ENCODE measurements at places on chromosomes 4 and X. TPM values are rescaled to one million over a fixed set of nuclear protein-coding genes. Genes with fewer than 3 reads are reported as not detected.

GRCh38 chrX:121641560-121641959, 594.1 kb downstream of the GLUD2 start:
- peak; percentile 36 for DNase-seq

- peak; percentile 17 for DNase-seq
These were observed 28.3 kb downstream of the GPR143 start for GRCh38 chrX:9737363-9737762.

- DNase-seq: no peak
These were observed 39.4 kb upstream of the DCK start for GRCh38 chr4:70954032-70954431.

GRCh38 chr4:168028970-168029597, 63.3 kb upstream of the ANXA10 start:
- peak; percentile 35 for DNase-seq

DNA sequence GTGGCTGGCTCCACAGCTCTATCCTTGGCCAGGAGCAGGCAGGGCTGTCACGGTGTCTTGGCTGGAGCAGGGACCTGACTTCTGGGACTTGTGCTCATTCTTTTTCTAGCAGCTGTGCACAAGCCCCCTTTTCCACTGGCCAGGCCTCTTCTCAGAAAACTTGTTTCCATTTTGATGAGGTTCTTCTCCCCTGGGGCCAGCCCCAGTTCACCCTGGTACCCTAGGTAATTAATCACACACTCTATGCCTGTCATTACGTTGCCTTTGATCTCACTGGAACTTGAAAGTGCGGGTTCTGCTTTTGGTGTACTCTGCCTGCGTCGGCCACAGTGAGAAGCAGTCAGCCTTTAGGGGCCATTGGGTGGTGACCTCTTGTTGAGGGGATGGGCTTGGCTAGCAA, 26.6 kb downstream of the DRD5 start:
- DNase-seq: no peak

Gene FRMPD3
- 0.15 TPM for total RNA-seq

DNA sequence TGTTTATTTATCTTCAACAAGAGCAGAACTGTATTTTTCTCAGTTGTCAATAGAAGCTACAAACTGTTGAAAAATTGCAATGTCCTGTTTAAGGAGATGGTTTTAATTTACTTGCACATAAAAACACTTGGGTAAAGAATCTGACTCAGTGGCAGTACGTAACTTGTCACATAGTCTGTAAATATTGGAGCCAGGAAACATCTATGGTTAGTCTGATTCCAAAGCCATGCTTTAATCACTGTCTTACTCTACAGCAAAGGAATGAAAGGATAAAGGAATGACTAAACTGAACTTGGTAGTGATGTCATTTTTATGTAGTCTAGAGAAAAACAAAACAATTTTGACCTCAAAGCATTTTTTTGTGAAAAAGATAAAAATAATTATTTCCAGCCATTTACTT, 537.2 kb downstream of the STIM2 start:
- DNase-seq: no peak

Gene SPANXN4
- not detected for total RNA-seq

Gene ADAMTS3
- total RNA-seq: 0.39 TPM

Gene RBM47
- 0.28 TPM for total RNA-seq

Gene KIAA1210
- not detected for total RNA-seq

DNA sequence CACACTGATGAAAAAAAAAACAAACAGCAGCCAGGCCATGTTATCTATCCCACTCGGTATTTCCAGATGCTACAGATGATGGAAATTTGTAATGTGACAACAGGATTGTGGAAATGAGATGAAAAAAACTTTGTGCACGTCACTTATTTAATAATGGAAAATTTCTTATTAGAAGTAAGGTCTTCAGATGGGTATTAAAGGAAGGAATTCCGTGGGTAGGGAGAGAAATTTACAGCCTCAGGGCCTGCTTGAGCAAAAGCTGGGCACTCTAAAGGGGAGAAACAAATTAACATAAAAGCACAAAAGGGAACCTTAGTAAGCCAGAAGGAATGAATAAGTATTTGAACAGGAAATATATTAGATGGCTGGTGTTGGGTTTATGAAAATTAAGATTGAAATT, 4.2 kb upstream of the PKD2 start:
- DNase-seq: no peak

DNA sequence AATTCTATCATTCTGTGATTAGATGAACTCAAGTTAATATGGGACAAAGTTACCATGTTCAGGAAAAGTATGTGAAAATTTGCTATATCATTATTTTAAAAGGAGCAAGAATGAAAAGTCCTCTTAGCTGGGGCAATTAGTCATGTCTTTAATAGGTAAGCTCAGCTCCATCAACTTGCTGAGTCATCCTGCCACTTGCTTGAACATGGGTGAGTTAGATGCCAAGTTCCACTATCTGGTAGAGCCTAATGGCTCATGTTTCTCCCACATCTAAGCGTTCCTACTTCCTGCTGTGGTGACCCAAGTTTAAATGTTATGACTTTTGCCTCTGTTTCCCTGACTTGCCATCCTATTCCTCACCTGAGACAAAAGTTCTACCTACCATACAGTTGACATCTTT, 276.8 kb downstream of the ZNF674 start:
- peak; percentile 45 for DNase-seq

DNA sequence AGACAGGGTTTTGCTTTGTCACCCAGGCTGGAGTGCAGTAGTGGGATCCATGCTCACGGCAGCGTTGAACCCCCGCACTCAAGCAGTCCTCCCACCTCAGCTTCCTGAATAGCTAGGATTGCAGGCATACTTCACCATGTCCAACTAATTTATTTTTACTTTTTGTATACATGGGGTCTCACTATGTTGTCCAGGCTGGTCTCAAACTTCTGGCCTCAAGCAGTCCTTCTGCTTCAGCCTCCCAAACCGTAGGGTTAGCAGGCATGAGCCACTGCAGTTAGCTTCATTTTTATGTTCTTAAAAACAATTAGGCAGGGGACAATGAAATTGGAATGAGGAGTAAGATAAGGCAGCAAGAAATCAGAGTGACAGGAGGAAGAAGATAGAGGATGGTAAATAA, 50.5 kb downstream of the RAP1GDS1 start:
- DNase-seq: no peak

Gene PPARGC1A
- not detected for total RNA-seq

DNA sequence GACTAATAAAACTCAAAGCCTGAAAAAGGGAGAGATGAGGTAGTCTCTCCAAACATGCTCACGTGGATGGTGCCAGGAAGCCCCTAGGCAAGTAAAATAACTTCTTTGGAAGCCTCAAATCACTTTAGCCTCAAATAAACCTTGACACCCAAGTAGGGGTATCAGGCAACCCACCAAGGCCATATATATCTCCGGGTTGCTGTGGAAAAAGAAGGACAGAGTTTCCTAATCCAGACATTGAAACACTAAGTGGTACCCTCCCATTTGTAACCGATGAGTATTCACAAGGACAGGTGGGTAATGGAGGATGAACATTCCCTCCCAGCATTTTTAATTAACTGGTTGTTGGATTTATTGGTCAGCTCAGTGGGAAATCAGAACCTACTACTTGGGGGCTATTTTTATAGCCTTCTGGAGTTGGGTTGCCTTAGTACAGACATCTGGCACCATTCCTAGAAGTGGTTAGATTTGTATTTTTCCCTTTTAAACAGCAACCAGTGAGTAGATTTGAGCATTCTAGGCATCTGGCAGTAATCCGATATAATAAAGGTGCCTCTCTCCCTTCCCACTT, 87.7 kb downstream of the GPC3 start:
- DNase-seq: no peak

Gene SPACA5
- not detected for total RNA-seq

DNA sequence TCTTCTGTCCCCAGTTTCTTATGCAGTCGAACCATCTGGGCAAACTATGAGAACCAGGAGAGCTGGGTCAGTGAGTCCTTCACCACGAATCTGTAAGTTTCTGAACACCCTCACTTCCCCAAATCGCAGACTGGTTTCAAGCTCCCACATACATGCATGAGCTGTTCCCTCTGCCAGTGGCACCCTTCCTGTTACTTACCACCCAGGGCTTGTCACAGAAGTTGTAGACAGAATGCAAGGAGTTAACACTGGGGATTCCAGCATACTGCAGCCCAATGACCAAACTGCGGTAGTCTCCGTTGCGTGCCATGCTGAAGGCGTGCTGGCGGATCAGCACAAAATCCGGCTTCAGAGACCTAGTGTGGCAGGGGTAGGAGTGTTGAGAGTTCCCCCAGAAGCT, 14.6 kb downstream of the SYN1 start:
- no peak for DNase-seq

DNA sequence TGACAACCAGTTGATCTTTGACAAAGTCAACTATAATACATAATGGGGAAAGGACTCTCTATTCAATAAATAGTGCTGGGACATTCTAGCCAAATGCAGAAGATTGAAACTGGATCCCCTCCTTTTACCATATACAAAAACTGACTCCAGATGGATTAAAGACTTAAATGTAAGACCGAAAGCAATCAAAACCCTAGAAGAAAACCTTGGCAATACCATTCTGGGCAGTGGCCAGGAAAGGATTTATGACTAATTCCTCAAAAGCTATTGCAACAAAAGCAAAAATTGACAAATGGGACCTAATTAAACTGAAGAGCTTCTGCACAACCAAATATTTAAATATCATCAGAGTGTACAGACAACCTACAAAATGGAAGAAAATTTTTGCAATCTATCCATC, 185.1 kb downstream of the NPNT start:
- DNase-seq: peak; percentile 22

Gene PLCXD1
- total RNA-seq: 60.9 TPM

Gene MAGEB3
- total RNA-seq: not detected

GRCh38 chr4:73446336-73446938, 10.4 kb downstream of the AFP start:
- DNase-seq: peak; percentile 53

GRCh38 chrX:574830-575229, 55.8 kb upstream of the SHOX start:
- no peak for DNase-seq

Gene TGIF2LX
- not detected for total RNA-seq

Gene TMPRSS11A
- not detected for total RNA-seq

GRCh38 chr4:16292585-16292984, 66.3 kb upstream of the TAPT1 start:
- DNase-seq: no peak

- DNase-seq: no peak
These were observed 188.0 kb upstream of the TBC1D9 start for GRCh38 chr4:140944199-140944515.

Gene ASB9
- total RNA-seq: not detected

Gene WAS
- total RNA-seq: 1.1 TPM

- DNase-seq: no peak
These were observed 130.8 kb downstream of the COL4A6 start for GRCh38 chrX:108307132-108308085.

- DNase-seq: no peak
These were observed 34.1 kb upstream of the RPS6KA3 start for GRCh38 chrX:20300822-20301221.

Gene MEPE
- not detected for total RNA-seq

Gene FAT4
- total RNA-seq: 31.3 TPM

DNA sequence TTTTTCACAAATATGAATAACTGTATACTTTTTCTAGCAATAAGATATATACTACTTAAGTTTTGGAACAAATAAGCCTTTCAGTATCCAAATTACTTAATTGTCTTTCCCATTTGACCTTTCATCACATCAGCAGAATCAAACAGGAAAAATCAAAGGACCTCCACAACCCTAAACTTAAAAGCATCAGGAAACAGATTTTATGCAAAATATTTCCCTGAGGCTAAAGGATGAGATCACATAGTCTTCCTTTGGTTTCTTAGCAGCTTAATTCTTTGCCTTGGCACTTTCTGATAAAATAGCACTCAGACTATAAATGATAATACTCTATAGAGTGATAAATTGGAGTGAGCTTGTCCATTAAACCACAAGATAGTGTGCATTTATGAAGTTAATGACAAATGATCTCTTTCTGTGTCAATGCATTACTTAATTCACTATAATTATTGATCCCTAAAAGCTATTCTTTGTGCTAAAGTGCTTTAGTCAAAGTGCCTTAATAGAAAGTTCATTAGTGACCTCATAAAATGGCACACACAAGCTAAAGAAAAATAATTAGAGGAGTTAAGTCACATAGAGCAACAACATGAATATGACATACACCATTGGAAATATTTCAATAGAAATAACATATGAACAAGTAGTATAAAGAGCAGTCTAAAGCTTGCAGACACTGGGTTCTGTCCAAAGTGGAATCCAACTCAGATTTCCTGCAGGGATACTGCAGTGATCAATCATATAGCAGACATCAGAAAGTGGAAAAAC, 15.7 kb upstream of the NDST3 start:
- DNase-seq: peak; percentile 27

DNA sequence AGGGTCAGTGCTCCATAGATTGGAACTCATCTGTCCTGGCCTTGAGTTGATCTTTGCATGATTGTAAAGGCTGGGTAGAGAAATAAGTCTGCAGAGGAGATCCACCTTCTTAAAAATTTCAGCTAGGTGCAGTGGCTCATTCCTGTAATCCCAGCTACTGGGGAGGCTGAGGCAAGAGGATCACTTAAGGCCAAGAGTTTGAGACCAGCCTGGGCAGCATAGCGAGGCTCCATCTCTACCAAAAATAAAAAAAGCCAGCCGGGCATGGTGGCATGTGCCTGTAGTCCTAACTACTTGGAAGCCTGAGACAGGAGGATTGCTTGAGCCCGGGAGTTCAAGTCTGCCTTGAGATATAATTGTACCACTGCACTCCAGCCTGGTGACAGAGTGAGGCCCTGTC, 476 bp upstream of the CXCR3 start:
- DNase-seq: no peak

Gene IL13RA2
- total RNA-seq: not detected

Gene KLF8
- total RNA-seq: not detected

Gene SYTL5
- total RNA-seq: 17.2 TPM

GRCh38 chr4:48138936-48139335, 4.9 kb upstream of the TXK start:
- no peak for DNase-seq

Gene USP17L27
- total RNA-seq: not detected

DNA sequence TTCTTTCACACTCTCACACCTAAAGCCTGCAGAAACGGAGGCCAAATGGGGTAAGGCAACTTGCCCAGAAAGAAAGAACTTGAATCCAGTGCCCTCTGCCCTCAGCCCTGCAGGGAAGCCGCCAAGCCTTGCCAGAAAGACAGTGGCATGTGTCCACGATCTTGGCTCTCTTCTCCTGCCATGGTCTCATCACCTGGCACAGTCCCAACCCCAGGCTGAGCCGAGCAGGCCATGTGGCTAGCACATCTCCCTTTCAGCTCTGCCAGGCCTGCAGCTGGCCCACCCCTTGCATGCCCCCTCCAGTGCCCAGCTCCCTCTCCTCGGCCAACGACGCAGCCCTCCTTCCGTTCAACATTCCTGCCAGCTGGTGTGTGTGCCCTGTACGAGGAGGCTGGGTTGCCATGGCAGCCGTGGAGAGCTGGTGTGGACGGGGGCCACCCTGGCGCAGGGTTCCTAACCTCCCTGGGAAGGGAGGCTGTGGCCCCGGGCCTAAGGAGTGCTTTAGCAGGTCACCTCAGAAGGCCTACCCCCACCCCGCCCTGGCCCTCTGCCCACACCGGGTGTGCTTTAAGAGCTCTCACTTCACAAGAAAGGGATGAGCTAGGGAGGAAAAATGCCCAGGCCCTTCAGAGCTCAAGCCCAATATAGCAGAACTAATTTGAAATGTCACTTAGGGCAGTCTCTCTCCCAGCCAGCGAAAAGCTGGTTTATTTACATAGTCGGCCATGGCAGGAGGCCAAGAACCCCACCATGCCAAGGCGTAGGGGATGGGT, 73.0 kb upstream of the PJA1 start:
- DNase-seq: no peak

Gene SSX3
- 1.2 TPM for total RNA-seq

GRCh38 chrX:47574547-47575301, 7.5 kb upstream of the TIMP1 start:
- DNase-seq: no peak

GRCh38 chrX:135328421-135329005, 19.2 kb downstream of the ETDC start:
- no peak for DNase-seq

Gene P2RY4
- total RNA-seq: not detected
